Hypothalamus (tissue), 51 donors: ENCODE measurements at places on chromosomes 7 and 10.

DNA sequence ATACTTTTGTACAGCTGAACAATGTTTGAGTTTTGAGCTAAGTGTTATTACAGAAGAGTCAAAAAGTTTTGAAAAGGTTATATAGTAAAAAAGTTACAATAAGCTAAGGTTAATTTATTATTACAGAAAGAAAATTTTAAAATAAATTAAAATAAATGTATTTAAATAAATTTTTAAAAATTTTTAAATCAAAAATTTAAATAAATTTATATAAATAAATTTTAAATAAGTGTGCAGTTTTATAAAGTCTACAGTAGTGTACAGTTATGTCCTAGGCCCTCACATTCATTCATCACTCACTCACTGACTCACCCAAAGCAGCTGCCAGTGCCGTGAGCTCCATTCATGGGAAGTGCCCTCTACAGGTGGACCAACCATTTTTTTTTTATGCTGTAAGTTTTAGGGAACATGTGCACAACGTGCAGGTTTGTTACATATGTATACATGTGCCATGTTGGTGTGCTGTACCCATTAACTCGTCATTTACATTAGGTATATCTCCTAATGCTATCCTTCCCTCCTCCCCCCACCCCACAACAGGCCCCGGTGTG, 462.9 kb upstream of the ZMIZ1 start:
- no peak for DNase-seq

GRCh38 chr7:108063520-108063933, 60.6 kb upstream of the LAMB1 start:
- DNase-seq = no peak

DNA sequence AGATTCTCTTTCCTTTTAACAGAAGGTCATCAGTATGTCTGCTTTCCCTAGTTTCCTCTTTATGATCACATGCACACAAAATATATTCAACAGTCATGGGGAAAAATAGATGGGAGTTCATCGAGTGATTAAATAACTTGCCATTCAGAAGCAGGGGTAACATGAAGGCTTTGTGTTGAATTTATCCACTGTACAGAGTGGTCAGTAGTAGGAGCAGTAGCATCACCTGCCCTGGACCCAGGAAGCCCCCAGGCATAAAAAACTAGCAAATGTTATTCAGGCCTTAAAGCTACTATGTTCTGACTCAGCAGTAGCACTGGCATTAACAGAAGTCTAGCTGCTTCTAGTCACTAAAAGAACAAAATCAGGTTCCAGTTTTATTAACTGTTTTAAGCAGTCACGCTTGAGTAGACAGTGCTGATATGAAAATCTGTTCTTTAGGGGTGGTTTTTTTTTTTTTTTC, 31.4 kb upstream of the FAM133B start:
- no peak for DNase-seq

DNA sequence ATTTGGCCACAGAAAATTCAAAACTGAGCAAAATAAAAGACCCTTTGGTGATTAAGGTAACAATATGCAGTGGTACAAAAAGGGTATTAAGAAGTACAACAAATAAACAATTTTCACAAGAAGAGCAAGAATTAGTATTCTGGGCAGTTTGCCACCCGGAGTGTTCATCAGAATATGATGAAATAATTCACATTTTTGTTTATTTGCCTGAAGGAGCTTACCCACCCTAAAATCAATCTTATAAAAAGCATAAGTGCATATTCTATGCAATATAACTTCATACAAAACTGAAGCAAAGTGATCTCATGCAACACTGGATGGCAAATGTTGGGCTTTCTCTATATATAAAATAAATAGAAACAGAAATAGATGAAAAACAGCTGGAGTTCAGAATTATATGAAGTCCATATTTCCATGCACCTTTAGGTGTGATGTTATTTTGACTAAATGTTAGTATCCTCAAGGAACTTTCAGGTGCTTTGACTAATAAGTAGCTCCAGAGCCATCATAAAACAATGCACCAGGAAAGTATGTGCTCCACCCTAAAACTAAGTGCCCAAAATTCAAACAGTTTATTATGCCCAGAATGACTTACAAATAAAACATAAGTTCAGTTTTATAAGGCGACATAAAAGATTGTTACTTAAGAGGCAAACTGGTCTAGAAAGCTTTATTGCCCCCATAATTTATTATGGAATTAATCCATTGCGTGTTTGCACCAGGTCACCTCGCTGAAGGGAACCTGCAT, 474.3 kb downstream of the SEMA3D start:
- DNase-seq = no peak

DNA sequence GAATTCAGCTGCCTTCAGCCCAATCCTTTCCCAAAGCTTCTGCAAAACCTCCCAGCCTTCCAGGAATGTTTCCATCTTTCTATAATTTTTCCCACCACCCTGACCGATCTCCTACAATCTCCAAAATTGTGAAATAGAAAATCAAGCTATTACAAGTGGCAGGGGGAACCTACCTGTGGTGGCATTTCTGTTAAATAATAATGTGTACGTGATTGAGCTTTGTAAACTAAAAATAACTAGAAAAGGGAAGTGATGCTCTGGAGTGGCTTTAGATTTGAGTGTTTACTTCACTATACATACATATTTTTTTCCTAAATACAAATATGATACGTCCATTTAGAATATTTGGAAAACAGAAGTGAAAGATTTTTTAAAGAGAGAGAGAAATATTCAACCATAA, 593.6 kb downstream of the GRM8 start:
- no peak for DNase-seq

GRCh38 chr10:69064762-69065328, 23.1 kb upstream of the SRGN start:
- no peak for DNase-seq

DNA sequence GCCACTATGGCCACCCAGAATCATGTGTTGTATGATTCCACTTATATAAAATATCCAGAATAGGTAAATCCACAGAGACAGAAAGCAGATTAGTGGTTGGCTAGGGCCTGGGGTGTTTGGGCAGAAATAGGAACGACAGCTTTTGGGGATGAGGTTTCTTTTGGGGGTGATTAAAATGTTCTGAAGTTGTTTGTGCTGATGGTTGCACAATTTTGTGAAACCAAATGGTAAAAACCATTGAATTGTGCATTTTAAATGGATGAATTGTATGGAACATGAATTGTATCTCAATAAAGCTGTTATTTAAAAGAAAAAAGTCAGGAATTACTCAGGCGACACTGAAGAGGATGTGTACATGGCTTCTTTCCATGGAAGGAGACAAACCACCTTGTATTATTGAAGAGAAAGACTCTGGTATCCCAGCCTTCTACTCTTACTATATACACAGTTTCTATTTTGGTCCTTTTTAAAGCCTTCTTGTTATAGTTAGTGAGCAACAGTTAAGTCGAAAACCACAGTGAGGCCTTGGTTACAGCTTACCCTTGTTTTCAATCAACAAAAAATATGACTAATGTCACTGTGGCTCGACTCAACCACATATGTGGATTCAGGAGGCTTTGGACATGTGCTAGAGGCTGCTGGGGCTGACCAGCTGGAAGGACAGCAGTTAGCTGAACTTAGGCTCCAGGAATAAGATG, 57.1 kb upstream of the KMT2E start:
- DNase-seq = no peak

GRCh38 chr7:20219446-20220292, 2.5 kb upstream of the MACC1 start:
- DNase-seq = no peak

- no peak for DNase-seq
Measured at GRCh38 chr7:81150951-81151361, 232.1 kb upstream of the SEMA3C start.

- DNase-seq = no peak
Measured at GRCh38 chr10:13475124-13475523, 53.7 kb downstream of the BEND7 start.

- DNase-seq = no peak
Measured at GRCh38 chr7:4225361-4225771, 456.7 kb upstream of the FOXK1 start.

DNA sequence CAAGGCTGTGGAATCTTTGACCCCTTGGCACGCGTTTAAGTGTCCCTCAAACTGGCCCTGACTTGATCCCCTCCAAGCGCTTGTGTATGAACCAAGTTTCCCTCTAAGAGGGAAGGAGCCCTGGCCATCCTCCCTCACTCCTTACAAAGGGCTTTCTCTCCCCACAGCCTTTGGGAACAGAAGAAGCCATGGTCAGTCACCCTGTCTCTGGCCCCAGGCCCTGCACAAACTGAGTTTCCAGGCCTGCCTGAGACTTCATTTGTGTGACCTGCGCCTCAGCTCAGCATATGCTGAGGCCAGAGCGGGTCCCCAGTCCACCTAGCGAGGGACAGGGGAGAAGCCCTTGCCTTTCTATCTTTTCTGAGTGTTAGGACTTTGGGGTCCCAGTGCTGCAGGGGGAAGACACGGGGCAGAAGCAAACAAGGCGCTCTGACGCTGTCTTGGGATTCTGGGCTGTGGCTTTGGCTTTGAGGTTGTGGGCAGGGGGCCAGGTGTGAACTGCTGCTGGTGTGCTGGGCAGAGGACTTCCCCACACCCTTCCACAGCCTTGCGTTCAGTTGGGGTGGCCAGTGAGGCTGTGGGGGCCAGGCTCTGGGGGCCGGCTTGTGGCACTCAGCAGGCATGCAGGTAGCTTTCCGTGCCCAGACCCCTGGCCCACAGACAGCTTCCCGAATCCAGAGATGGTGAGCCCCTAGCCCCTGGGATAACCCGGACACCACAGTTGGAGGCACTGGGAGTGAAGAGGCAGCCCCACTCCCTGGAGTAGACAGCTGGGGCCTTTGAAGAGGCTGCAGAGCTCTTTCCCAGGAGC, 1.5 kb downstream of the RET start:
- no peak for DNase-seq

GRCh38 chr7:101138213-101138870, 11.4 kb downstream of the SERPINE1 start:
- DNase-seq = peak; percentile 34

DNA sequence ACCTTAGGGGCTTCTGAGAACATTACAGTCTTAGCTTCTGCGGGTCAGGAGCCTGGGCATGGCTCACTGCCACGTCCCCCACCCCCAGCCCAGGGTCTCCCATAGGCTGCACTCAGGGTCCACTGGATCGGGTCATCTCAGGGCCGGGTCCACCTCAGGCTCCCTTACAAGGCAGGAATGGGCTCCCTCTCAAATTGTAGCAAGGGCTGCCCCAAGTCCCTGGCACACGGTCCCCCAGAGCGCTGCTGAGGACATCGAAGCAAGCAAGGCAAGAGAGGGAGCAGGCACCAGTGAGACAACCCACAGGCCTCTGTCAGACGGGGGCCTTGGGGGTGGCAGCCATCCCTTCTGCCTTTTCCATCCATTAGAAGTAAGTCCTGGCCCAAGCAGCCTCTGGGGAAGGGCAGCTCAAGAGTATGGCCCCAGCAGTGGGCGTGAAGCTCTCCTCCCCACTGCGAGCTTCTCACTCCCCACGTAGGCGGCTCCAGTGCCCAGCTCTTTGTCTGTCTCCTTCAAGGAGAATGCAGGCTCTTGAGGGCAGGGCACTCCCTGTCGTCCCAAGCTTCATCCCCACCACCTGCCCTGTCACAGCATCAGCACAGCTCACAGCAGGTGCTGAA, 18.0 kb upstream of the RET start:
- no peak for DNase-seq

DNA sequence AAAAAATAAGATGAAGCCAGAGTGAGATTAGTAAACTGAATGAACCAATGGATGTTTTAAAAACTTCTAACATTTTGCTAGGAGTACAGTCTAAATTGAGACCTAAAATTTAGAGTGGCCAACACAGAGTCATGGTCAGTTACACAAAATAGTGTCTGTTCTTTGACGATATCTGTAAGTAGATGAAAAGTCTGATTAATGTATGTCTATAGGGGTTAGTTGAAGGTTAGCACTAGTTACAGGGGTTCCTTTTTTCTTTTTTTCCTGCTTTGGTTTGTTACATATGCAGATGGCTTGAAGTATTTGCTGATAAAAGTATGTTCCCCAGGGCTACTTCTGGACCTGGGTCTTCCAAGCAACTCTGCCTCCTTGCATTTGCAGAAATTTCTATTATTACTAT, 90.1 kb upstream of the MTPN start:
- DNase-seq = no peak

DNA sequence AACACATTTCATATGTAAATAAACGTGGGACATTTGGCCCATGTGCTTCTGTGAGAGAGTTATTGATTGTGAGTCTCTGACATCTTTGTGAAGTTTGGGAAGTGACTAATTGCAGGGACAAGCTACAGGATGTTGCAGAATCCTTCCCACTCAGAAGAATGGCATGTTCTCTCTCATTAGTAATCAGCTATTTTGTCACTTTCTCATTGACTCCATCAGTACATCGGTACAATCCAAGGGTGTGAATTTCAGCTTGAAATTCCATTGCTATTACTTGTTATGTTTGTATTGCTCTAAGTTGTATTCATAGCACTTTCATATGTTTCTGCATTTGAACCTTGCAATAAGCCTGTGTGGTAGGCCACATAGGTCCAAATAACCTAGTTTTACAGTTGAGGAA, 100.0 kb upstream of the KCNMA1 start:
- DNase-seq = no peak

- DNase-seq = no peak
Measured at GRCh38 chr10:84077768-84078167, 61.5 kb upstream of the GHITM start.

GRCh38 chr7:98866351-98866750, 3.5 kb downstream of the TMEM130 start:
- no peak for DNase-seq

GRCh38 chr7:411677-412312, 107.9 kb downstream of the PDGFA start:
- no peak for DNase-seq

- DNase-seq = no peak
Measured at GRCh38 chr7:131646203-131646602, 89.8 kb upstream of the PODXL start.

DNA sequence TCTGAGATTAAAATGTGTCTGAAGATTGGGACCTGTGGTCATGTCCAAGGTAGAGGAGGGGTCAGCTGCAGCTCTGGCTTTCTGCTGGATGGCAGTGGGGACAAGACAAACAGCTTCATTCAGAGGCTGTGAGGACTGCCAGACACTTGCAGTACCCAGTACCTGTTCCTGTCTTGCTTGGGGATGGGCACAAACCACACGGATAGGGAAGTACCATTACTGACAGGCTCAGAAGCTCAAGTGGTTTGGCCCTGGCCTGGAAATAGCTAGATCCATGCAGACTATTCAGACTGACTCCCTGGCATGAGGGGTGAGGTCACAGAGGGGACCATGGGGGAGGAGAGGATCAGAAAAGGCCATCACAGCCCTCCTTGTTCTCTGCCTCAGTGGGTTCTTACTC, 56.0 kb upstream of the COMTD1 start:
- no peak for DNase-seq

DNA sequence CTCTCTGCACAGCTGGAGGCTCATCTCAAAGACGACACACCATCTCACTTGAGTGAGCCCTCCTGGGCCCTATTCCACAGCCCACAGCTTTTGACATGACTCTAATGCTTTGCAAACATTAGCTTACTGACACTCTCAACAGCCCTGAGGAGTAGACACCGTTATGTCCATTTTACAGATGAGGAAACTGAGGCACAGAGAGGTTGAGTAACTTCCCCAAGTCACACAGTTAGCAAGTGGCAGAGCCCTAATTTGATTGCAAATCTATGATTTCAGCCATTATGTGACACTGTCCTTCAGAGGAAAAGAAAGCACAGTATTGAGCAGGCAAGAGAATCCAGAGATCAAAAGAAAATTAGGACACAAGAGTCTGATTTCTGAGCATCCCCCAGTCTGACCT, 16.0 kb downstream of the SLC25A13 start:
- no peak for DNase-seq

GRCh38 chr7:43758822-43759683, 573 bp downstream of the BLVRA start:
- DNase-seq = no peak

GRCh38 chr7:101964680-101965452, 147.4 kb downstream of the CUX1 start:
- no peak for DNase-seq
